Activated T-helper 2 cell treated with anti-CD3 and anti-CD28 coated beads, Interferon-gamma antibody, Interleukin-2, Interleukin-4, amounts not matched to agents 10 μg/mL and 5 μg/mL and 100 μg/mL, durations not matched to agents 14 hours and 24 hours and 36 hours (primary cell): ENCODE measurements at places on chromosomes 13 and 19.

DNA sequence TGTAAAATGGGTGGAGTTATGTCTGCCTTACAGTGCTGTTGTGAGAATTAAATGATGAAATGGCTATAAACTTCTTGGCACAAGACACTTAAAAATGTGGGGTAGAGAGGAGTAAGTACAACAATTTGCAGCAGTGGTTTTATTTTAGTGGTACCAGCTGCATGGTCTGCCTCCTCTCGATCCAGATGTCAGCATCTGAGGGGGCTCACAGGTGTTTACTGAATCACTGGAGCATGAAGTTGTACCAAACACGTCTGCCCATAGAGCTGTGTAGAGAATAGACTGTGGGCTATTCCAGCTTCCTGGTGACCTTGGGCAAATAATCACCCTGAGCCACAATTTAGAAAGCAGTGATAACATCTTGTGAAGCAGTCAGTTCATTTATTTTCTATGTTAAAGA lies 11.1 kb downstream of the SLC10A2 start:
- no peak for DNase-seq

- DNase-seq: no peak
These were observed 336.0 kb downstream of the TBC1D4 start for GRCh38 chr13:75145927-75146326.

- no peak for DNase-seq
These were observed 349 bp downstream of the BCL2L12 start for GRCh38 chr19:49666120-49666444.

DNA sequence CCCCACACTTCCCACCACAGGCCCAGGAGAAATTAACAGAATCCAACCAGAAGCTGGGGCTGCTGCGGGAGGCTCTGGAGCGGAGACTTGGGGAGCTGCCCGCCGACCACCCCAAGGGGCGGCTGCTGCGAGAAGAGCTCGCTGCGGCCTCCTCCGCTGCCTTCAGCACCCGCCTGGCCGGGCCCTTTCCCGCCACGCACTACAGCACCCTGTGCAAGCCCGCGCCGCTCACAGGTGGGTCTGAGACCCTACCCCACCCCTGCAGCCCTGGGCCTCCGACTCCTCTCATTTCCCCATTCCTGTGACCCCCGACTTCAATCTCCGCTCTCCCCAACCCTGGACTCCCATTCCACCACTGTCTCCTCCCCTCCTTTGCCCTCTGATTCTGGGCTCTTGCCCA lies 17.8 kb downstream of the PKN1 start:
- no peak for DNase-seq

DNA sequence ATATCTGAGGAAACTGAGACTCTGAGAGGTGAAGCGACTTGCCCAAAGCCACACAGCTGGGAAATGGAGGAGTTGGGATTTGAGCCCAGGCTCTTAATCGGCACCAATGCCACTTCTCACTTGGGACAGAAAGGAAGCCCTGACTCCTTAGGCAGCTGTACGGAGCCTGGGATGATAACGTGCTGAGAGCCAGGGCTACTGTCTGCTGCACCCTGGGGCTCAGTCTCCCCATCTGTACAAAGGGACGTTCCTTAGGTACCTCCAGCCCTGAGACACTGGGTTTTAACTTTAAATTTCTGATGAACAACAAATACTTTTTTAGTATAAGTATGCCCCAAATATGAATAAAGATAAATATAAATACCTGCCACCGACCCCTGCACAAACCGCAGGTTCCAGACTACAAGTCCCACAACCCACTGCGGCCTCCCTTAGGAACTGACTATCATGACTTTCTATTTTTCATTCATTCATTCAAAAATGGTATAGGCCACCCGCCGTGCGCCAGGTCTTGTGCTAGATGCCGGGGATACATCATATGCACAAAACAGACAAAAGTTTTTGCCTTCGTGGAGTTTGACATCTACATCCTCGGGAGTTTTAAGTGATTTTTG lies 776 bp upstream of the NCLN start:
- DNase-seq: no peak

DNA sequence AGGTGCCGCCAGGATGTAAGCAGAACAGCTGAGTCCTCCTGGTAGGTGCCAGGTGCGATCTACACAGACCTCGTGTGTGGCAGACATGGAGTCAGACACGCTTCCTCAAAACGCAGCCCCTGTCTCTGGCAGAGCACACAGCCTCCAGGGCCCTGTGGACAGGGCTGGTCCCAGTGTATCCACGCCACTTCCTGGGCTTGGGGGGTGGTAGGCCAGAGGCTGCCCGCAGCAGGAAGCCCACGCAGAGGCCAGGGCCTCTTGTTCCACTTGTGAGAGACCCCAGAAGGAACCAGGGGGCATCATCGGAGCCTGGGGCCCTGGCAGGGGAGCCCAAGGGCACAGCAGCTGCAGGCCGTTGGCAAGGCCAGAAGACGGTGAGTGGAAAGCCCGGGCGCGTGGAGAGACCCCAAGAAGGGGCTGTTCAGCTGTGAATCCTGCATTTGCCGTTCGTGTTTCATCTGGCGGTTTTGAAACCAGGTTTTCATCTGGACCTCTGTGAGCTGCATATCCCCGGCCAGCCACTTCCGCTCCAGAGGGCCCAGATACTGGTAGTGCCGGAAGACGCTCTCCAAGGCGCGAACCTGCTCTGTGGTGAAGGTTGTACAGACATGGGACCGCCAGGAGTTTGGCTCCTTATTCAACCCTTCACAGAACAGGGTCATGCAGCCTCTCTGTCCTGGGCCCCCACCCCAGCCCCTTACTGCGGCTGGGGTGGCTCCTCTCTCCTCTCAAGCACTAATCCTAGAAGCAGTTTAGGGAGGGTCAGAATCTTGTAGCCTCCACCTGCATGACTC lies 25.1 kb upstream of the SLITRK1 start:
- no peak for DNase-seq

- no peak for DNase-seq
These were observed 251.5 kb upstream of the STARD13 start for GRCh38 chr13:33537026-33537425.

- DNase-seq: no peak
These were observed 14.2 kb downstream of the UPF1 start for GRCh38 chr19:18845961-18846360.
